Right cardiac atrium (tissue), 5 donors: ENCODE measurements at places on chromosomes 12 and 14. TPM values are rescaled to one million over a fixed set of nuclear protein-coding genes. Genes with fewer than 3 reads are reported as not detected.

DNA sequence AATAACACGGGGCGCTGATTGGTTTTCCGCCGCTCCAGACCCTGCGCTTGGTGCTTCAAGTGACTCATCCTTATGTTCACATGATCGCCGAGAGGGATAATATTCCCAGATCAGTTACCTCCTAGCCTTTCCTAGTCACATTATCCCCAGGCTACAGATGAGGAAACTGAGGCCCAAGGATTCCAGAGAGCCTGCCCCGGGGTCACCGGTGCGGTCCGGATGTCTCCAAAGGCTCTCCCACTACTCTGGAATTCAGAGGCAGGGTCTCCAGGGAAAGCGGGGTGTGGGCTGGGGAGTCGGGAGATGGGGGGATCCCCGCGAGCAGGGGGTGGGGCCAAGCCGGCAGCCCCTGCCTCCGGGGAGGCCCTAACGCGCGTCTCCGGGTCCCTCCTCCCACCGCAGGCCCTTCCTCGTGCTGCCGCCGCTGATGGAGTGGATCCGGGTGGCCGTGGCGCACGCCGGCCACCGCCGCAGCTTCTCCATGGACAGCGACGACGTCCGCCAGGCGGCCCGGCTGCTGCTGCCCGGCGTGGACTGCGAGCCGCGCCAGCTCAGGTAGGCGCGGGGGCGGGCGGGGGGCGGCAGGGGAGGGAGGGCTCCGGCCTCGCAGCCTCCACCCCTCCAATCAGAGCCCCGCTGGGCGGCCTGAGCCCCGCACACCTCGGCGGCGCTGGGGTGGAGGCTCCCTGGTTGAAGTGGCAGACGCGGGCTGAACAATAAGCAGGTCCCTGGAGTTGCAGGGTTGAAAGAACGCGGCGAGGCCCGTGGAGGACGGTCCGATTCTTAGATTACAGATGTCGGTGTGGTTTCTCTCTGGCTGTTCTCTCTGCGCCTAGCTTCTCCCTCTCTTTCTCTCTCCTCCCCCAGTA lies 104.6 kb upstream of the PWP1 start:
- DNase-seq: no peak

GRCh38 chr14:104855532-104856090 lies 9.5 kb upstream of the CEP170B start:
- no peak for DNase-seq

DNA sequence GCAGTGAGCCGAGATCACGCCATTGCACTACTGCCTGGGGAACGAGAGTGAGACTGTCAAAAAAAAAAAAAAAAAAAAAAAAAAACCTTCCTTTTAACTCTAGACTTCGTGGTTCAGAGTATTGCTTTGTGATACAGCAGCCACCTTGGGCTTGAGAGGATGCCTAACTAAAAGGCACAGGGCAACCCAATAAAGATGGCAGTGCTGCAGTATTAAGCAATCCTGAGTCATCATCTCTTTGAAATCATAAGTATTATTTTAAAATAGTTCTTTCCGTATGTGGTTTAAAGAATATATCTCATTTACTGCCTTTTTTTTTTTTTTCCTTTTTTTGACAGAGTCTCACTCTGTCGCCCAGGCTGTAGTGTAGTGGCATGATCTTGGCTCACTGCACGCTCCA lies 116.1 kb downstream of the PLEKHA5 start:
- no peak for DNase-seq

GRCh38 chr14:78767436-78767835 lies 597.3 kb downstream of the NRXN3 start:
- no peak for DNase-seq

- DNase-seq: peak; percentile 38
Observed at GRCh38 chr12:85273381-85274314, 6.4 kb upstream of the ALX1 start.

DNA sequence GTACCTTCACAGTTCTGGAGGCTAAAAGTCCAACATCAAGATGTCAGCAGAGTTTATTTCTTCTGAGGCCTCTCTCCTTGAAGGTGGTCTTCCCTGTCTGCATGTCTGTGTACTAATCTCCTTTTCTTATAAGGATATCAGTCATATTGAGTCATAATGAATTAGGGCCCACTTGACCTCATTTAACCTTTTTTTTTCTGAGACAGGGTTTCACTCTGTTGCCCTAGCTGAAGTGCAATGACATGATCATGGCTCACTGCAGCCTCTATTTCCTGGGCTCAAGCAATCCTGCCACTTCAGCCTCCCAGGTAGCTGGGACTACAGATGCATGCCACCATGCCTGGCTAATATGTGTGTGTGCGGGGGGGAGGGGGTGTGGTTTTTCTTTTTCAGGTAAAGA lies 41.7 kb downstream of the PPM1H start:
- DNase-seq: no peak

GRCh38 chr12:94287245-94287628 lies 138.9 kb downstream of the PLXNC1 start:
- no peak for DNase-seq

DNA sequence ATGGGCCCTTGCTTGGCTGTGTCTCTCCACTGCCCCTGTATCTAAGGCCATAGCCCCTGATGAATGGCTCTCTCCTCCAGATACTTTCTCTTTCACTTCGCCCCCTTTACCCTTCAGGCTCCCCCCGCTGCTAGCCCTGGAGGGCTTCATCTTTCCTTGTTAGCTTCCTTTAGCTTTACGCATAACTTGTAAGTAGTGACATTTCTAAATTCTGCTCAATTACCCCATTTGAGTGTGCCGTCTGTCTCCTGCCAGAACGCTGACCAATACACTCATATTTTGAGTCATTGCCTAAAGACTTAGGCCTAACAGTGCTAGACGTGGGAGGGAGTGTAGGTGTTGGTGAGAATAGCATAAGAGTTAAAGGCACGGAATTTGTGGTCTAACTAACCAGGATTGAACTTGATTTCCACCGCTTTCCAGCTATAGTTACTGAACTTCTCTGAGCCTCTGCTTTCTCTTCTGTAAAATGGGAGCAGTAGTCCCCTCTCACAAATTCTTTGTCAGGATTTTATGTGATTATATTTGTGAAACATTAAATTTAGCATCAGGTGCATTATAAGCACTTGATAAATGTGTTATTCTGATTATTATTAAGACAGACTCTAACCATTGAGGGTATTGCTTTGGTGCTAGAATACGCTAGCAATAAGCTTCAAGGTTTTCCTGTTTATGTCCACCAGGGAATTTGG lies 129.3 kb downstream of the ZFP36L1 start:
- DNase-seq: no peak

Gene L3HYPDH
- total RNA-seq: 18.8 TPM

Gene KLRC2
- not detected for total RNA-seq

- DNase-seq: no peak
Observed at GRCh38 chr12:22480016-22480415, 64.3 kb downstream of the C2CD5 start.

Gene KERA
- total RNA-seq: not detected

Gene KIF26A
- 9.7 TPM for total RNA-seq

- no peak for DNase-seq
Observed at GRCh38 chr14:55427439-55427838, 13.0 kb downstream of the TBPL2 start.

Gene LGR5
- total RNA-seq: 0.68 TPM

Gene TRHDE
- 3.5 TPM for total RNA-seq

GRCh38 chr12:13764748-13765147 lies 216.7 kb downstream of the GRIN2B start:
- DNase-seq: no peak

Gene DBX2
- 0.25 TPM for total RNA-seq

- no peak for DNase-seq
Observed at GRCh38 chr14:72513346-72513745, 380.6 kb downstream of the DPF3 start.

DNA sequence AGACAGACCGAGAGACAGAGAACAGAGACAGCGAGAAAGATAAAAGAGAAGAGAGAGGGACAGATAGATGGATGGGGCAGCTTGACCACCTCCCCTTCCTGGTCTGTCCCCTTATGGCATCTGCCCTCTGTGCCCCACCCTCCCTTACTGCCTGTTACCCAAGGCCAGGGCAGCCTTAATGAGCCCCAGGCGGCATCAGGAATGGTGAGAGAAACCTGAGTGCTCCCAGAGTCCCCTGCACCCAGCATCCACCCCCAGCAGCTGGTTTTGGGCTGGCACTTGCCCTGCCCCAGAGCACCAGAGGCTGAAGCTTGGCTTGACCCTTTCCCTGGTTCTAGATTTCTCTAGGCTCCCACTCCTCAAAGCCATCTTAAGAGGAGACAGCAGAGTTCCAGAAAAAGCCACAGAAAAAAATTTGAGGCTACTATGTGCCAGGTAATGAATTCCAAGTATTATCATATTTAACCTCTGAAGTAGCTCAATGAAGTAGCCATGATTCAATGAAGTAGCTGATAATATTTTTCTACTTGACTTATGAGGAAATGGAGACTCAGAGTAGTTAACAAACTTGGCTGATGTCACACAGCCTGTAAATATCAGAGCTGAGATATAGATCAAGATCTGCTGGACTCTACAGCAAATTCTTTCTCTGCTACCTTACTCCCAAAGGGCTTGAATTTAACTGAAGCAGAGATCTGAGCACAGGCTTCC lies 2.0 kb upstream of the ZNF385A start:
- peak; percentile 5 for DNase-seq

GRCh38 chr14:31788340-31788739 lies 227.1 kb downstream of the NUBPL start:
- no peak for DNase-seq

DNA sequence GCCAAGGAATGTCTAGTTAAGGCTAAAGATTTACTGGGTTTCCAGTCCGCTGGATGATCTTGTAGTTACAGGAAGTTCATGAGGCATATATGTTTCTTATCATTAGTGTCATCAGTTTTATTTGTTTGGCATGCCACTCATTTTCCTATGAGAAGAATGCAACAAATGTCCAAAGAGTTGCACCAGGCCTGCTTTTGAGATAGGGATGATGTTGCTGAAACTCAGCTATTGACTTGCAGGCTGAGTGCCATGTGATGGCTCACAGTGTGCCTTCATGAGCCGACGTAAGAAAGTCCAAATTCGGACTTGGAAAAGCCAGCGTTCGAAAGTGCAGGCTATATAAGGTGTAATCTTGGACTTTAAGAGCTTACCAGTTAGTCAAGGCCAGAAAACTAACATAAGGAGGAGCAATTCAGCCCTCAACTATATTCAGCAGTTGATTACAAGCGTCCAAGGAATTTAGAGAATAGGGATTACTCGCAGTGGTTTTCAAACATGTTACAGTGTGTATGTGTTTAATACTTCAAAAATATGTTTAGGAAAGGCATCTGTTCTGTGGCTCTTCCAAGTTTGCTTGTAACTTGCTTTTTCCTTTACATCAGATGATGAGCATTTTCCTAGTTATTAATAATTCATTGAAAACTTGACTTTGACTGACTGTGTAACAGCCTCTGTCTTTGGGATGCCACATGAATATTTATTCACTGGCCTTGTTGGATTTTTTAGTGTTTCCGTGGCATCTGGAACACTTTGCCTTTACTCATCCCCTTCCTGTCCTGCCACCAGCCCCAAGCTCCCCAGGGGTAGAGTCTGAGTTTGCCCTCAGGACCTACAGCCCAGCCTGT lies 101.3 kb downstream of the LGMN start:
- no peak for DNase-seq

DNA sequence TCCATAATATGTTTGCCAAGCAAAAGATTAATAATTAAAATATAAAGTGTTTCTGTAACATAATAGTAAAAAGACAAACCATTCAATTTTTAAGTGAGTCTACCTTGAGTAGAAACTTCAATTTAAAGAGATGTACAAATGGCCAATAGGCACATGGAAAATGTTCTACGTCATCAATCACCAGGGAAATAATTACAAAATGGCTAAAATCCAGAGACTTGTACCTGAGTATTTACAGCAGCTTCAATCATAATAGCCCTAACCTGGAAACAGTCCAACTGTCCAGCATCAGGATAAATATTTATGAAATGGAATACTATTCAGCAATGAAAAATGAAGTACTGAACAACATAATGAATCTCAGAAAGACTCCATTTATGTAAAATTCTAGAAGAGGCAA lies 95.5 kb upstream of the FAR2 start:
- DNase-seq: no peak

GRCh38 chr14:34075826-34076225 lies 125.0 kb upstream of the EGLN3 start:
- no peak for DNase-seq

DNA sequence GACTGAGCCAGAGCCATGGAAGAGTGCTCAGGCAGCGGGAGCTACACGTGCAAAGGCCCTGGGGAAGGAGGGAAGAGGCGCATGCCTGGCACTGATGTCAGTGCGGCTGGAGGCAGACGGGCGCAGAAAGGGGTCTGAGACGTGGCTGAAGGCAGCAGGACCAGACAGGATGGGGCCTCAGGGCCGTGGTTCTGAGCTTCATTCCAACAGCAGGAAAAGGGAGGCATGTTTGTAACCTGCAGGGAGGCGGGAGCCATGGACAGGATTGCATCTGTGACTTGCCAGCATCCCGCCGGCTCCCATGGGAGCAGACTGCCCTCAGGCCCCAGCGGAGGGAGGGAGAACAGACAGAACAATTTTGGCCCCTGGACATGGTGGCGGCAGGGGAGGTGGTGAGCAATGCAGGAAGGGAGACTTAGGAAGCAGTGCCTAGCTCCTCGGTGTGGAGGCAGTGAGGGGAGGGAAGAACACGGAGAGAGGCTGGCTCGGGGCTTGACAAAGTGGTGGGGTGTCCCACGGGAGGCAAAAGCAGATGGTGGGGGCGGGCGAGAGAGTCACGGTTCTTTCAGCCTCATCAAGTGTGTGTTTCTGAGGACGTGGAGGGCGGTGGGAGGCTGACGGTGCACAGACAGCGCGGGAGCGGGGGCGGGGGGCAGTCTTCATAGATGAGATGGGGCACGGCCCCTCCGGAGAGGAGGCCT lies 33.3 kb upstream of the INF2 start:
- no peak for DNase-seq

Gene FOXJ2
- 26.0 TPM for total RNA-seq

Gene DEGS2
- 0.31 TPM for total RNA-seq

- no peak for DNase-seq
Observed at GRCh38 chr12:121748218-121748570, 35.6 kb downstream of the TMEM120B start.

DNA sequence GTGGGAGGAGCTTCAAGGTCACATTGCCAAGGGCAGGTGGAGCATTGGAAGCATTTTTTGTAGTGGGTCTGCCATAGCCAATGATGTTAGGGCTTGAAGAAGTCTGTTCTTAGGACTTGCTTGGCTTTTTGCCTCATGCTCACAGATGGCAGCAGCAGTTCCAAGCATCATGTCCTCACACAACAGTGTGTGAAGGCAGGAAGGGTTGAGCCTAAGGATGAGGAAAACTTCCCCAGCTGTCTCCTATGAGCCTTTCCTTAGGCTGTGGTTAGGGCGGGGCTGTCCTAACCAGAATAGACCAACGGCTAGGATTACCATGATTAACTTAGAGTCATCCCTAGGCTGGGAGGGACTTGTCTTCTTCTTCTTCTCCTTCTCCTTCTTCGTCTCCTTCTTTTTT lies 76.2 kb upstream of the KCNA1 start:
- no peak for DNase-seq

Gene PLD4
- total RNA-seq: 0.88 TPM
